ENCODE measurements at places on chromosomes 13 and 19. TPM values are rescaled to one million over a fixed set of nuclear protein-coding genes. Genes with fewer than 3 reads are reported as not detected.

Gene ZNF468
- total RNA-seq = 14.9 TPM

GRCh38 chr13:27038323-27038722, 133.3 kb downstream of the USP12 start:
- peaks cover 5% of the 10 kb centered on the region for H3K27me3 ChIP-seq
- no peak overlapping the region for H3K4me3 ChIP-seq
- DNase-seq = no peak
- H3K27ac ChIP-seq = no peak overlapping the region
- H3K36me3 ChIP-seq = no peaks in the 10 kb centered on the region

DNA sequence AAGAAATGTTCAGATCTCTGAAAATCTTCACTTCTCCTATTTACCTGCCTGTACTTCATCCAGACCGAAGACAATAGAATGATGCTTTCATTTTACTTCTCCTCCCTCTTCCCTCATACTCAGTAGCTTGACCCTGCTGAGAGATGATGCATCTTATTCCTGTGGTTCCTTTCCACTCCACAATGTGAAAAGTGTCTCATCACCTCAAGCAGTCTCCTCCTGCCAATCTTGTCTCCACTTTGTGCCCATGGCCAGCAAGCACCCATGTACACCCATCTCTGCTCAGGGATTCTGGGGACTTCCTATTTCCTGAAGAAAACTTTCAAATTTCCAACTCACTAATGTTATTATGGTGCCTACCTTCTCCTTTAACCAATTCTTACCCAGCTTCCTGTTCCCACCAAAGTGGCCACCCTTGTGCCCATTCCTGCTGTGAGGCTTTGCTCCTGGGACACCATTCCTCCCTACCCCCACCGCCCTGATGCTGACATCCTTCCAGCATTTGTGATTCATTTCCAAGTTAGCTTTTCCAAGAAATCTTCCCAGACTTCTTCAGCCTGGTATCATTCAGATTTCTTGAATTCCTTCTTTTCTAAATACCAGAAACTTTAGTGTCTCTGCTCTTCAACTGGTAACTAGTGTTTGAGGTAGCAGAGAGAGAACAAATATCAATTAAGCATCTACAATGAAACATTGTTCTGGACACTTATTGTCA, 212.5 kb downstream of the POSTN start:
- no peaks in the 10 kb centered on the region for H3K36me3 ChIP-seq
- no peak for DNase-seq
- H3K4me3 ChIP-seq = no peak overlapping the region
- no peaks in the 10 kb centered on the region for H3K27me3 ChIP-seq
- no peaks in the 10 kb centered on the region for H3K4me1 ChIP-seq
- H3K27ac ChIP-seq = no peak overlapping the region

DNA sequence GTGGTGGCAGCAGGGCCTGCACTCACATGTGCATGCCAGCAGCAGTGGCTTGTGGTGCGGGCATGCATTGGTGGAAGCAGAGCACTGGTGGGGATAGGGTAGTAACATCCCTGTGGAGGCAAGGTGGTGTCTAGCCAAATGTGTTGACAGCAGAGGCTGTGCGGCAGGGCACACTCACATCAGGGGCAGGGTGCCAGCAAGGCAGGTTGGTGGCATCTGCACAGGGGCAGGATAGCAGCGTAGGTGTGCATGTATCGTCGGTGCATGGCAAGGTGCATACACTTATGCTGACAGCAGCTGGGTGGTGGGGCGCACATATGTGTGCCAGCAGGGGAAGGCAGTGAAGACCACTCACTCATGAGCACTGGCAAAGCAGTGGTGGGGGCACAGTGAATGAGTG, 211.5 kb upstream of the CSNK1A1L start:
- H3K4me1 ChIP-seq = no peaks in the 10 kb centered on the region
- H3K4me3 ChIP-seq = no peak overlapping the region
- no peak overlapping the region for H3K27ac ChIP-seq

DNA sequence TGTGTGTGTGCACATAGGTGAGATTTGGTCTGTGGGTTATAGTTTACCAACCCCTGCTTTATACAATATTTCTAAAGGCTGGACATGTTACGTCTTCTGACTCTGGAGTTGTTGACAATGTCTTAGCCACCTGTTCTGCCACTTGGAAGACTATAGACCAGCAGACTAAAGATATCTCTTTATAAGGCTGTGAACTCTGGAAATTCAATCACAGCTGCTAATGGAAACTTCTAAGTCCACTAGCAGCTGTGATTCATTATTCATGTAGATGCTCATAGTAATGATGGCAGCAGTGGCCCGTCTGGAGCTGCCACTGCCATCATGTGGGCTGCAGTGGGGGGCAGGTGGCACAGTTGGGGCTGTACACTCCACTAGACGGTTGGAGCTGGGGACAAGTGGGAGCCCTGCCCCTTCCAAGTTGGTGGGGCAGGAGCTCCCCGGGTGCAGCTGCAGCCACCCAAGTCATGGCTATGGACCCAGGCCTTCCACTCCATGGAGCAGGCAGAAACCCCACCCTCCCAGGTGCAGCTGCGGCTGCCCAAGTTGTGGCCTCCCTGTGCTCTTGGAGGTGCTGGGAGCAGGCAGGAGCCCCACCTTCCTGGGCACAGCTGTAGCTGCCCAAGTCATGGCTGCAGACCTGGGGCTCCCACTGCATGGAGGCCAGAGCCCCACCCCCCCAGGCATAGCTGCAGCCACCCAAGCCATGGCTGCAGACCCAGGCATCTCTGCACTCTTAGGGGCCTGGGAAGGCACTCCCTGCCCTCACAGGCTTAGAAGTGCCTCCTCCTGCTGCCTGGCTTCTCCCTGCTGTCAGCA, 8.8 kb downstream of the IGFL4 start:
- H3K27me3 ChIP-seq = no peaks in the 10 kb centered on the region
- no peak overlapping the region for H3K4me3 ChIP-seq
- no peaks in the 10 kb centered on the region for H3K4me1 ChIP-seq
- no peak overlapping the region for H3K27ac ChIP-seq
- DNase-seq = no peak

DNA sequence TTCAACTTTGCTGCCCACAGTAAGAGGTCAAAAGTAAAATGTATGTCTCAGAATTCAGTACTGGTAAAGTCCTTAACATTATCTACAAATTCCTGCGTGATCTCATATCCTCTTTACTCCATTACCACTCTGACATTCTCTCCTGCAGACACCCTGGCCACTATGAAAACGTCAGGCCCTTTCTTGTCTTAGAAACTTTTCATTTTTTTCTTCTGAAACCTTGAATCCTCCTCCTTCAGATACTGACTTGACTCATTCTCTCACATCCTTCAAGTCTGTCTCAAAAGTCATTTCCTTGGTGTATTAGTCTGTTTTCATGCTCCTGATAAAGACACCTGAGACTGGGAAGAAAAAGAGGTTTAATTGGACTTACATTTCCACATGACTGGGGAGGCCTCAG, 262.3 kb downstream of the POU4F1 start:
- no peak for DNase-seq
- H3K27ac ChIP-seq = no peak overlapping the region
- H3K4me1 ChIP-seq = no peaks in the 10 kb centered on the region
- H3K4me3 ChIP-seq = no peak overlapping the region
- H3K36me3 ChIP-seq = no peaks in the 10 kb centered on the region

DNA sequence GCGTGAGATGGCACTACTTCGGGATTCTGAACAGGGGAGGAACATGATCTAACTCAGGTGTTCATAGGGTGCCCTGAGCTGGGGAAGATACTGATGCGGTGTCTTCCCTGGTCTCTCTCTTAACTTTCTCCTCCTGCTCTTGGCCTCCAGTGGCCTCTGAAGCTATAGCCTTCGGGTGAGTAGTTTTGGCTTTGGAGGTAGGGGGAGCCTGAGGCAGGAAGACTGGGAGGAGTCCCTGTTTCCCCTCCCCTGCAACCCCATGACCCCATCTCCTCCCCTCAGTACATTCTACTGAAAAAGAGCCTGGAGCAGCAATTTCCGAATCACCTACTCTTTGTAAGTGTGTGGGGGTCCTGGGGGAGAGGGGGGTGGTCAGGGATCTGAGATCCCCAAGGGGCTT, 3.5 kb downstream of the SELENOV start:
- H3K36me3 ChIP-seq = no peaks in the 10 kb centered on the region
- peaks cover 14% of the 10 kb centered on the region for H3K27me3 ChIP-seq
- no peak for DNase-seq
- H3K27ac ChIP-seq = no peak overlapping the region
- no peak overlapping the region for H3K4me3 ChIP-seq

DNA sequence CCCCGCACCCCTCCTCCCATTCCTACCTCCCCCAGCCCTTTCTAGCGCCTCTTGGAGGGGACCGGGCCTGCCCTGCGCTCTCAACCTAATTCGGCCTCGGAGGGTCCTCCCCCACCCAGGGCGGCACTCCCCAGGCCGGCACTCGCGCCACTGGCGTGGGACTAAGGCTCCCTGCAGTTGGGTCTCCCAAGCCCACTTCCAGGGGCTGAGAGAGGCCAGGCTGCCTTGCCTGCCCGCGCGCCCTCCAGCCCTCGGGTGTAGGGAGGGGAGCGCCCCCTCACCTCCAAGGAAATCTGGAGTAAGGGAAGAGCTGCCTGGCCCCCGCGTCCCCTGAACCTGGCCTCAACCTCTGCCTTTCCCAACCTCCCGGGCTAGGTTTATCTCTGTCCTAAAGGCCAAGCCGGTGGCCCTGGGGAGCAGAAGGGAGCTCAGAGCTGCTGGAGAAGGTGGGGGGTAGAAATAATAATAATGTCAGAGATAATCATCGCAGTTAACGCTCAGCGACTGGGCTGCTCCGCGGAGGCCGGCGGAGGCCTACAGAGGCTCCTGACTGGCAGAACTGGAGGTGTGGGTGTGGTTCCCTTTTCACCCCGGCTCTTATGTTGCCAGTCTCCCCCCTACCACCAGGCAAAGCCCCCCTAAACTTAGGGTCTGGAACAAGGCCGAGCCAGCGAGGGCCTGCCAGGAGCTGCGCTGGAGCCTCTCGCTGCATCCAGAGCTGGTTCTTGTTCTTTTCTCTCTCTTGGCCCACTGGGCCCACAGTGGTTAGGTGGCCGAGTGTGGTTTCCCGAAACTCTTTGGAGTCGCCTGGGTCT, 9.6 kb downstream of the ZIC2 start:
- H3K4me3 ChIP-seq = no peak overlapping the region
- peaks cover 69% of the 10 kb centered on the region for H3K27me3 ChIP-seq
- no peak overlapping the region for H3K27ac ChIP-seq
- peak; percentile 3 for DNase-seq

- H3K36me3 ChIP-seq = no peaks in the 10 kb centered on the region
- no peak overlapping the region for H3K4me3 ChIP-seq
- H3K27me3 ChIP-seq = peaks cover 2% of the 10 kb centered on the region
- H3K27ac ChIP-seq = no peak overlapping the region
Measured at GRCh38 chr13:74669149-74669548, 534.9 kb upstream of the KLF12 start.

- no peak overlapping the region for H3K27ac ChIP-seq
- no peaks in the 10 kb centered on the region for H3K27me3 ChIP-seq
- peaks cover 29% of the 10 kb centered on the region for H3K36me3 ChIP-seq
- DNase-seq = no peak
- peaks cover 14% of the 10 kb centered on the region for H3K4me1 ChIP-seq
Measured at GRCh38 chr19:47379381-47379938, 30.3 kb downstream of the DHX34 start.
